ENCODE measurements at places on chromosomes 5 and 9.
A peak's percentile ranks its signal among the peaks of the same experiment; 100 is the strongest.

GRCh38 chr5:59366784-59367183 lies 526.7 kb downstream of the PDE4D start:
- DNase-seq, result no peak

DNA sequence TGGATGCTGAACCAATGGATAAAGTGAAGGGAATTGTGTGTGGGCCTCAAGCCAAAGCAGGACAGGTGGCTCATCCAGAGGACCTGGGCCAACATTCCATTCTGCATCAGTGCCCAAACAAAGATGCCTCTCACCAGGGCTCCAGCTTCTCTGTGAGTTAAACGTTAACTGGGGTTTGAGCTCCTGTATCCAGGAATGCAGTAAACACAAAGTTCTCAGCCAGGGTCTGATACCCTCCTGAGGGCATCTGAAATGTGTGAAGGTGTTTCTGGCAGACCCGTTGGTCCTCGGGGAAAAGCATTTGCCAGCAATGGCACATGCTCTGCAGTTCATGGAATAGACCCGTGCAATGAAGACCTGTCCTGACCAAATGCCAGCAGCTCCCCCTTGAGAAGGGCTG lies 33.9 kb upstream of the AOPEP start:
- DNase-seq, result no peak

- DNase-seq, result no peak
These were observed 4.6 kb upstream of the CTNNA1 start for GRCh38 chr5:138748630-138749081.

DNA sequence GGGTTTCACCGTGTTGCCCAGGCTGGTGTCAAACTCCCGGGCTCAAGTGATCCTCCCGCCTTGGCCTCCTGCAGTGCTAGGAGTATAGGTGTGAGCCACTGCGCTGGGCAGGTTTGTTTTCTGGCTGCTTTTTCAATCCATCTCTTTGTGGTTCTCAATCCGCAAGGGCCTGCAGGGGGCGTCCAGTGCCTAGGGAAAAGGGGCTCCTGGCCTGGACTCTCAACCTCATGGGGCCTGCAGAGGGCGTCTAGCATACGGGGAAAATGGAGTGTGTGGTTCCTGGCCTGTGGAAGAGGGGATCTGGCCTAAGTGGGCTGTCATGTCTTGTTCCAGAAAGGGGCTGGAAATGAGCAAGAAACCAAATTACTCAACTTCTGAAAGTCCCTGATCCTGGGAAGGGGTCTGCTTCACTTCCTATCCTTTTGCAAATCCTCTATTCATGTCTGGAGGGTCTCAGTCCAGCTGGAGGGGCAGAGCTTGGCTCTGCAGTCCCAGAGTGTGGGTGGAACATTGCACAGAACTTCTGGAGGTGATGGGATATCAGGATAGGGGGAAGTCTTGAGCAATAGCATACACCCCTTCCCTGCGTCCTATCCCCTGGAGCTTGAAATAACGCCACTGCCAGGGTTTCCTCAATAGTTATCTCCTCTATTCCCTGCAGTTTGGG lies 12.7 kb upstream of the CCL27 start:
- DNase-seq, result peak; percentile 36
